ENCODE measurements at places on chromosomes 3 and 15.

DNA sequence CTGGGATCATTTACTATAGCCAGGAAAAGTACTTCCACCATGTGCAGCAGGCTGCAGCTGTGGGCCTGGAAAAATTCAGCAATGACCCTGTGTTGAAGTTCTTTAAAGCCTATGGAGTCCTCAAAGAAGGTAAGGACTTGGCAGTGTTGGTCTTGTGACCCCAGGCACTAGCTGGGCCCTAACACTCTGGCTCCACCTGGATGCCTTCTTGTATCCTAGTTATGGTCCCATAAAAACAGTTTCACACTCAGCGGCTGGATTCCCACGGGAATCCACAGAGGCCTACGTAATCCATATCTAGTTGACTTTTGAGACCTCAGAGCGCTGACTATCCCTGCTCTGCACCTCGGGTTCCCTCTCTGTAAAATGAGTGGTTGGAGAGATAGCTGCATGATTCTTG is 1.6 kb downstream of the TTC21A start:
- no peak for DNase-seq

GRCh38 chr3:170117134-170117533 is 64.4 kb downstream of the PHC3 start:
- no peak for DNase-seq

DNA sequence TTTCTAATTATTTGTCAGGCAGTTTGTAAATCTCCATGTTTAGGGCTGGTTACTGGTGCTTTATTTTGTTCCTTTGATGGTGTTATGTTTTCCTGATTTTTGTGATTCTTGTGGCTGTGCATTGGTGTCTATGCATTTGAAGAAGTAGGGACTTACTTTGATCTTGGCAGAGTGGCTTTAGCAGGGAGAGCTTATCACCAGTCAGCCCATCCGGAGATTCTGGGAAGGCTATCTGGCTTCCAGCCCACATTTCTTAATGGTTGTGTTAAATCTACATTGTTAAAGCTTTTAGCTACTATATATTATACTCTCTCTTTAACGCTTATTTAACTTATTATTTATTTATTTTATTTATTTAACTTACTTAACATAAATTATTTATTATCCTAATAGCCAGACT is 35.1 kb downstream of the FBXL2 start:
- no peak for DNase-seq

DNA sequence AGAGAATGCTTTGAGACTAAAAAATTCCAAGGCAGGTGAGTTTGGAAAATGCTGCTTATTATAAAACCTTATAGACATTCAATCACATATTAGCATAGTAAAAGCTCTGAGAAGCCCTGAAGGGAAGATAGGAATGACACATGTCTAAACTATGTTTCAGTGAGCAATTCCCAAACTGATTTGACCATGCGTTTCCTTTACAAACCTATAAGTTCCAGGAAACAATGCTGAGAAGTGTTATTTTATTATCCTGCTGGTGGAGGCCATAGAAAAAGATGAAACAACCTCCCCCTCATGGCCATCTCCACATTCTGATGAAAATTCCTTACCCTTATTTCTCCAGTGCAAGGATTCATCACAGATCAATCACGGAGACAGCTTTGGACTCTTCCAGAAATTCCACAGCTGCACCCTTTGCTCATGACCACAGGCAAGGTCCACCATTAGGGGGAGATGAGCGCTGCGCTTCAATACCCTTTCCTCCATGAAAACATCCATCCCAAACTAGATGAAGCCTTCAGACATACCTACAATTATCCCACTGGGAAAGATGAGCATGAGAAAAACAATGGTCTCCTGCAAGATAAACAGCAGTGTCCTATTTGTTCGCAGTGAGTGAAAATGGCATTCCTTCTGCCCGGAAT is 372.1 kb downstream of the MAGI1 start:
- no peak for DNase-seq

GRCh38 chr15:77347197-77347596 is 72.7 kb downstream of the PEAK1 start:
- DNase-seq: no peak

DNA sequence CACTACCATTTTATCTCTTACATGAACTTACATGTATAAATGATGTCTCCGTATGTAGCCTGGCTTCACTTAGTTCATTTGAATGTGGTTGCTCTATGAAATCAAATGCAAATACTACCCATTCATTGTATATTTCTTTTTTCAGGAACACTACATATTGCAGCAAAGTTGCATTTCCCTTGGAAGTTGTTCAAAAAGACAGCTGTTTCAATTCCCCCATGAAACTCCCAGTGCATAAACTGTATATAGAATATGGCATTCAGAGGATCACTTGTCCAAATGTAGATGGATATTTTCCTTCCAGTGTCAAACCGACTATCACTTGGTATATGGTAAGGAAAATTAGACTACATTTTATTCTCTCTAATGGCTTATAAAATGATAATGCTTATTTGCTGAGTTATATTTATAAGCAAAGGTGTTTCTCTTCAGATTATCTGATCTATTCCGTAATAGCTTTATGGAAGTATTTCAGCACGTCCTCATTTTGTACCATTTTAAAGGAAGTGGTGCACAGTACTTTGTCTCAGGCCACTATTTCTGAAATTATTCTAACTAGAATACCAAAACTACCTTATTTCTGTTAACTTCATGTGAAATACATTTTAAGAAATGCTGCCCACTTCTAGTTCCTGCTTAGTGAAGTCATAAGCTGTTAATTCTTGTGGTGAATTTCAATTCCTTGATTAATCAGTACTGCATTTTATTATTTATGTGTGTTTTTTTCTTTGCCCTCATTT is 95.1 kb downstream of the IL1RAP start:
- DNase-seq: no peak

- no peak for DNase-seq
These were observed 3.3 kb downstream of the PLCH1 start for GRCh38 chr3:155741603-155742002.

GRCh38 chr3:96209699-96210098 is 604.7 kb upstream of the EPHA6 start:
- no peak for DNase-seq

GRCh38 chr3:126816298-126816697 is 112.3 kb downstream of the CHCHD6 start:
- DNase-seq: no peak

DNA sequence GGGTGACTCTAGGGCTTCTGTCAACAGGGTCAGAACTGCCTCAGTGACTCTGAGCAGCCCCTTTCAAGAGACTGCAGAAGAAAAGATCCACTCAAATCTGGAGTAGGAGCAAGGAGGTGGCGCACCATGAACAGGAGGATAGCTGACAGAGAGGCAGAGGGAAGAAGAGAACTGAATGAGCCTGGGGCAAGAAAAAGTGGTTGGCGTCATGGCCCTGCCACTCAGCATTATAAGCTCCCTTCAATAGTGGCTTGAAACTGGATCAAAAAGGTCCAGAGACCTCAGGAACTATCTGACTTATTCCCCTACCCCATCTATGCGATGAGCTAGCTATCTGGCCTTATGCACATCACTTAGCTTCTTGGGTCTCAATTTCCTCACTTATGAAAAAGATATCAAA is 66.6 kb downstream of the NCEH1 start:
- DNase-seq: no peak

GRCh38 chr3:126883241-126883640 is 99.7 kb upstream of the PLXNA1 start:
- DNase-seq: no peak

GRCh38 chr15:24943361-24943760 is 11.4 kb upstream of the SNRPN start:
- no peak for DNase-seq

GRCh38 chr3:56899851-56900250 is 98.1 kb upstream of the ARHGEF3 start:
- no peak for DNase-seq

DNA sequence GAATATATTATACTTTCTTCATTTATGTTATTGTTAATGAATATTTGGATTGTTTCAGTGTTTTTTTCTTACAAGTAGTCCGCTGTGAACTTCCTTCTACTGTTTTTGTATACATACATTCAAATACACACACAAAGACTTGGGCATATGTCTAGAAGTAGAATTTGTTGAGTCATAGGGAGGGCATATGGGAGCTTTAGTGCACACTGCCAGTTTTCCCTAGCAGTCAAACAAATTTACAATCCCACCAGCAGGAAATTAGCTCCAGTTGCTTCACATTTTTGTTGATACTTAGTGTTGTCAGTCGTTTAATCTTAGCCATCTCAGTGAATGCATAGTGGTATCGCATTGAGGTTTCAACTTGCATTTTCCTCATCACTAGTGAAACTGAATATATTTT is 492.3 kb downstream of the DIPK2A start:
- DNase-seq: no peak

- no peak for DNase-seq
These were observed 72.9 kb downstream of the TM4SF4 start for GRCh38 chr3:149547413-149547812.

GRCh38 chr15:39478996-39479395 is 101.9 kb upstream of the THBS1 start:
- DNase-seq: no peak

DNA sequence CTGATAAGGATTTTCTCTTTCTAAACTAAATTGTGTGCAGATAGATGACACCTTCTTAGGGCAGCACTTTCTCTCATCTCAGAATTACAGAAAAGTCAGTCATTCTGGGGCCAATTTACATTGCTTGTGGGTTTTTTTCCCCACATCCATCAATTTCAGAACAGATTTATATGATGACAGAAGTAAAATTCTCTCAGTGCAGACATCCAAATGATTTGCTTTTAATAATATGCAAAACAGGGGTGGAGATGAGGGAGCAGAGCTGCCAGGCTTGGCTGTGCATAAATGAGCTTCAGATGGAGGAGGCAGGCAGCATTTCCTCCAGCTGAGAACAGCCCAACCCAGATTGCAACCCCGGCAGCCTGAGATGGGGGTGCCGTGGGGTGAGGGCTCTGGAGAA is 44.0 kb downstream of the EDEM1 start:
- DNase-seq: no peak

- DNase-seq: no peak
These were observed 347.7 kb upstream of the ARPP21 start for GRCh38 chr3:35291471-35292236.

DNA sequence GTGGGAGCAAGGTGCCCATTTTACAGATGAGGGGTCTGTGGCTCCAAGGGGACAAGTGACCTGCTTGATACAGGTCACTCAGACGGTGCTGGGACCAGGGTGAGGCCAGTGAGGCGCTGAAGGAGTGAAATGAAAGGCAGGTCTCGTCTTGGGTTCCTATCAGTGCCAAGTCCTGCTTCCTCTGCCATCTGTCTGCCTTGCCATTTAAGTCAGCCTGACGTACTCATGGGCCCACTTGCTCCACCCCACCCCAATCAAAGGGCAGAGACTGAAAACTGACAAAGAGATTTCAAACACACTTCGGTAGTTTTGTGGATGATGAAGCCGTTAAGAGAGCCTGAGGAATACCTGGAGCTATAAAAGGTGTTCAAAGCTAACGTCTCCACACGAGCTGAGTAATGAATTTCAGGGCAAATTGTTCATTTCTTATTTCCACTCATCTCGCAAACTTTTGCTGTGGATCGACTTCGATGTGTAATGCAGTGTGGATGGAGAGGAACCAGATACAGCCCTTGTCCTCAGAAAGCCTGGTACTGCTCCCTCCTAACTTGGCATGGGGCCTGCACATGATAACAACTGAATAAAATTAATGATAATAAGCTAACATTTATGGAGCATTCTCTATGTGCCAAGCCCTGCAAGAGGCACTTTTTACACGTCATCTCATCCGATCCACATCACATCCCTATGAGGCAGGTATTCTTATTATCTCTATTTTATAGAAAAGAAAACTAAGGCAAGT is 36.6 kb downstream of the ATP2B2 start:
- peak; percentile 47 for DNase-seq

DNA sequence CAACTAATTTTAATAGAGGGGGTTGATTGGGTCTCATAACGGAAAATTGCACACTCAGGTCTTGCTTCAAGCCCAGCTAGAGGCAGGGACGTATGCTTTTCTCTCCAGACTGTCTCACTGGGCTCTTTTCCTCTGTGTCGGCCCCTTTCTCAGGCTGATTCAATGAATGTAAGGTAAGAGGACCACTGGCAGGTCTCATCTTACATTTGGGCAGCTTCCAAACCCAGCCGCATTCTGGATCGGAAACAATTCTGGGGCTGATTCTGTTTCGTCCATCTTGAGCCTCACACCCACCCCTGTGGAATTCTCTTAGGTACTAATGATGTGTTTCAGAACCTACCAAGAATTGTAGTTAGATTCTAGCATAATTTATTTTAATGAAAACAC is 40.7 kb downstream of the TMEM212 start:
- DNase-seq: no peak

DNA sequence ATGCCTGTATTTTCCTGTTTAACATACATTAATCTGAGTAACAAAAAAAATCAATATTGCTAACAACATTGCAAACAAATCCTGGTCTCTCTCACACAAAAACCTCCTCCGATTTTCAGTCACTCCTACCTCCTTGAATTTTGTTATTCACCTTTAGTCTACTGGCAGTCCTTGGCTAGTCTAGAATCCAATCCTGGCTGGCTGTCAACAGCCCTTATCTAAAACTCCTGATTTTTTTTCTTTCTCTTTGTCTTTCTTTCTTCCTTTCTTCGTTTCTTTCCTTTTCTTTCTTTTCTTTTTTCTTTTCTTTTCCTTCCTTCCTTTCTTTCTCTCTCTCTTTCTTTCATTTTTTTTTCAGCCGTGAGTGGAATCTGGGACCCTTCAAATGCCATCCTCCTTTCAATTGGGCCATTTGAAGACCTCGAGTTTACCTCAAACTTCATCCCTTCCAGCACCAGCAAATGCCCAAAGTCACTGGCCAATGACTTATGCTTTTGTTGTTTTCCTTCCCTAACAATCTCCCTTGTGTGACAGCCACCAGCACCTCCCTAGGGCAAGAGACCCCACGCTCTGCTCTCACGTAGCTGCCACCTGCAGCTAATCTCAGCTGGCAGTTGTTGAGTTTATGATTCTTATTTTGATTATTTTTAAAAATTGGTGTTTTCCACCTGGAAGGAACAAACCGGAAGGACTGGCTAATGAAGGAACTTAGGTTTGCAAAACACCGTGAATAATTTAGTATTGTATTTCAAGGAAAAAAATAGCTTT is 6.8 kb upstream of the ONECUT1 start:
- no peak for DNase-seq

DNA sequence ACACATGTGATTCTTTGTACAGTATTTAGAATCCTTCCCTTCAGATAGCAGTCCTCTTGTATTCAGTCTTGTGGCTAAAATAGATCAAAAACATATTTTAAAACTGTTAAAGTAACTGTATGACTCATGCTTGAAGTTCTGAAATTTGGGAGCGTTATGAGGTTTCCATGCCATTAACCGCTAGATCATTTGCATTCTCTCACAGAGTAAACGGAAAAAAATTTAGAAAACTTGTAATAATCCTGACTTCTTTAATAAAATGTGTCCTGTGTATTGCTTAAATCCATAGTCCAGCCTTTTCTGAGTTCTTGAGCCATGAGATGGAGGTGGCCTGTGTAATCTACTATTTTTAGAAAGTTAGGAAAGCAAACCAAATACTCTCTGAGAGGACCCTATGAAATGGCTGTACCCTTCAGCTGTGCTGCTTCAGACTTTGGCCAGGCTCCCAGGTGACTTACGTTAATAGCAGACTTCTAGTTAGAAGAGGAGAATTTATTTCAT is 33.8 kb downstream of the MBNL1 start:
- DNase-seq: peak; percentile 72
